ENCODE measurements at places on chromosomes 12 and 14. TPM values are rescaled to one million over a fixed set of nuclear protein-coding genes. Genes with fewer than 3 reads are reported as not detected.

- H3K4me1 ChIP-seq = peaks cover 28% of the 10 kb centered on the region
- H3K27ac ChIP-seq = no peak overlapping the region
- H3K4me3 ChIP-seq = no peak overlapping the region
Measured at GRCh38 chr14:100617410-100618317, 30.4 kb upstream of the BEGAIN start.

GRCh38 chr12:107759410-107759809 lies 1.5 kb downstream of the PRDM4 start:
- H3K4me1 ChIP-seq = peaks cover 3% of the 10 kb centered on the region
- H3K27me3 ChIP-seq = no peaks in the 10 kb centered on the region
- DNase-seq = no peak
- peaks cover 24% of the 10 kb centered on the region for H3K36me3 ChIP-seq
- no peak overlapping the region for H3K4me3 ChIP-seq
- no peak overlapping the region for H3K27ac ChIP-seq

Gene CCDC177
- total RNA-seq = not detected

DNA sequence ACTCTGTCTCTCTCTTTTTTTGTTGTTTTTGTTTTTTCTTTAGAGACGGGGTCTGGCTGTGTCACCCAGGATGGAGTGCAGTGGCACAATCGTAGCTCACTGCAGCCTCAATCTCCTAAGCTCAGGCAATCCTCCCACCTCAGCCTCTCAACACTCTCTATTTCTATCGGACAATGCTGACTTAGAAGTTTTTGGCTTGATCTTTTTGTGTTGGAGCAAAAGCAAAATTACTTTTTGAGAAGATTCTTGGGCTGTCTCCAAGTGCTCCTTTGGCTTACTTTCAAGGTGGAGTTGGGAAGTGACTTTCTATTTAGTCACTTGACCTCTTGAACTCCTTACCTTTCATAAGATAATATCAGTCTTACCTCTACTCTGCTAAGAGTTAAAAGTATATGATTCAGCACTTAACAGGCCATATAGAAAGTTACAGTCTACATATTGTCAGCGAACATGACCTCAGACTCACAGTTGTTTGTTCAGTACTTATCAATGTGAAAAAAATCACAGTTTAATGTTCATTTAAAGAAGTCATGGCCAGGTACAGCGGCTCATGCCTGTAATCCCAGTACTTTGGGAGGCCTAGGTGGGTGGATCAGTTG lies 15.4 kb upstream of the MIA2 start:
- H3K27me3 ChIP-seq = no peaks in the 10 kb centered on the region
- no peaks in the 10 kb centered on the region for H3K36me3 ChIP-seq
- DNase-seq = no peak
- H3K4me3 ChIP-seq = no peak overlapping the region
- H3K4me1 ChIP-seq = no peaks in the 10 kb centered on the region

Gene TCTN1
- 23.7 TPM for total RNA-seq

Gene METAP2
- total RNA-seq = 40.8 TPM

Gene NOVA1
- 5.1 TPM for total RNA-seq

Gene FKBP11
- 10.2 TPM for total RNA-seq

Gene SPTSSA
- 10.8 TPM for total RNA-seq

- no peaks in the 10 kb centered on the region for H3K4me1 ChIP-seq
- no peaks in the 10 kb centered on the region for H3K36me3 ChIP-seq
- H3K27ac ChIP-seq = no peak overlapping the region
Measured at GRCh38 chr12:109711596-109712461, 1.8 kb upstream of the FAM222A start.

DNA sequence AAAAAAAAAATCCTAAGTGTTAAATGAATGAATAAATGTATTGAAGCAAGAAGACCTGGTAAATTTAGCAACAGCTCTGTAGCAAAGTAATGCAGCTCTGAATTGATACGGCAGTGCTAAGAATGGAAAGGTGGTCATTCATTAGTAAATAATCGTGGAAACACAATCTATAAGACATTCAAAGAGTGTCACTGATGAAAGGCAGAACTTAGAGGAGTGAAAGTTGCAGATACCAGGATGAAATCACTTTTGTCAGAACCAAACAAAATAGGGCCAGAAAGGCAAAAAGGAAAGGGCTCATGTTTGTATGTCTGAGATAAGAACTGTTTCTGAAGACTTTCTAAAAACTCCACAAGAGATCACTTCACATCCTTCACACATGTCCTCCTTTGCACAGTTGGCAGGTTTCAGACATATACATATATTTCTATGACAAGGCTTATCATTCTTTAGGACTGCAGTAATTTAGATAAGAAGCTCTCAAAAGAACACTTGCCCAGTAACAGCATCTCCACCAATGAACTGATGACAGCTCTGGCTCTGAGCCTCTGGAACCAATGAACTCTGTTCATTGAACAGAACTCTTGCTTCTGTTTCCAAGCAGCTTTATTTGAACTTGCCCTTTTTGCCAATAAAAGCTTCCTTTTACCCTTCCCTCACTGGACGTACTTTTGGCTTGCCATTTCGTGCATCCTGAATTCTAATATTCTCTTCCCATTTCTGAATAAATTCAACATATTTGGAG lies 4.2 kb upstream of the LRR1 start:
- H3K4me1 ChIP-seq = peaks cover 25% of the 10 kb centered on the region
- peak overlapping the region; percentile 9 for H3K27ac ChIP-seq
- H3K4me3 ChIP-seq = no peak overlapping the region
- no peaks in the 10 kb centered on the region for H3K27me3 ChIP-seq
- H3K36me3 ChIP-seq = no peaks in the 10 kb centered on the region
- DNase-seq = no peak

Gene ANKRD33
- not detected for total RNA-seq

- DNase-seq = no peak
- no peak overlapping the region for H3K4me3 ChIP-seq
- peak overlapping the region; percentile 42 for H3K27ac ChIP-seq
Measured at GRCh38 chr14:22400655-22401259, 188.3 kb downstream of the DAD1 start.

Gene SERPINA9
- total RNA-seq = not detected

DNA sequence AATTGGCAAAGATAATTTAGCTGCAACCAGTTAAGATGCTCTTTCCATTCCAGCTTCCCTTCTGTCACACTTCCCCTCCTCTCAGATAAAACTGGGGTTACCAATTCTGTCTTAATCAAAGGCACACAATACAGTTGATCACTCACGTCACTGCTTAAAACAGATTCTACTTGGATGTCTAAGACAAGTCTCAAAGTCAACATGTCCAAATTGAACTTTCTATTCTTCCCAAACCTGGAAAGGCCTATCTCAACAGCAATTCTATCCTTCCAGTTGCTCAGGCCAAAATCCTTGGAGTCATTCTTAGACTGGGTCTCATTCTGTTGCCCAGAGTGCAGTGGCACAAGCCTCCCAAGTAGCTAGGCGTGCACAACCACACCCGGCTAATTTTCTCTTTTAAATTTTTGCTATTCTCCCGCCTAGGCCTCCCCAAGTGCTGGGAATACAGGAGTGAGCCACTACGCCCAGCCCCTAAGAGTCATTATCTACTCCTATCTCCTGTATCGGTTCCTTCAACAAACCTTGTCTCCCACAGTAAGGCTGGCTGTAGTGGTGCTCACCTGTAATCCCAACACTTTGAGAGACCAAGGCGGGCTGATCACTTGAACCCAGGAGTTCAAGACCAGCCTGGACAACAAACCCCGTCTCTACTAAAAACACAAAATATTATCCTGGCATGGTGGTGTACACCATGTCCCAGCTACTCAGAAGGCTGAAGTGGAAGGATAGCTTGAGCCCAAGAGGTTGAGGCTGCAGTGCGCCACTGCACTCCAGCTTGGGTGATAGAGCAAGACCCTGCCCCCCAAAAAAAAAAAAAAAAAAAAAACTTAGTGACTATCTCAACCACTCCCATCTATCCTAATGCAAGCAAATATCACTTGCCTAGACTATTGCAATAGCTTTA lies 4.7 kb downstream of the RPS29 start:
- no peaks in the 10 kb centered on the region for H3K27me3 ChIP-seq
- no peak overlapping the region for H3K4me3 ChIP-seq
- H3K4me1 ChIP-seq = no peaks in the 10 kb centered on the region

- no peaks in the 10 kb centered on the region for H3K36me3 ChIP-seq
- no peak for DNase-seq
- H3K4me3 ChIP-seq = no peak overlapping the region
- no peak overlapping the region for H3K27ac ChIP-seq
Measured at GRCh38 chr14:100649173-100649519, 61.9 kb upstream of the BEGAIN start.

DNA sequence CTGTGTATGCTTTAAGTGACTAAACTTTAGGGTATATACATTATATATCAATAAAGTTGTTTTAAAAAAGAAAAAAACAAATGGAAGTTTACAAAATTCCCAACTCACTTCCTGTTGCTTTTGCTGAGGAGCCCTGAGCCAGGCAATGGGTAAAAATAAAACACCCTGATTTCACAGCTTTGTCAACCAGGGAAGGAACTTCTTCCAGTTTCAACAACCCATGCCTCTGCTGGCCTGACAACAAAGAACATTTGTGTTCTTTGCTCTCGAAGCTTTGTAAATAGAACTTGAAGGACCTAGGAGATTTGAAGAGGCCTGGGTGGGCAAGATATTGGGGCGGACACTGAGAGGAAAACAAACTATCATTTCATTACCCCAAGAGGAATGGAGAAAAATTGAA lies 141.2 kb upstream of the NOS1 start:
- peaks cover 20% of the 10 kb centered on the region for H3K4me1 ChIP-seq
- no peak overlapping the region for H3K4me3 ChIP-seq
- no peaks in the 10 kb centered on the region for H3K27me3 ChIP-seq
- H3K36me3 ChIP-seq = no peaks in the 10 kb centered on the region
- no peak overlapping the region for H3K27ac ChIP-seq
- DNase-seq = no peak

- no peak for DNase-seq
- no peak overlapping the region for H3K27ac ChIP-seq
- no peak overlapping the region for H3K4me3 ChIP-seq
- peaks cover 13% of the 10 kb centered on the region for H3K4me1 ChIP-seq
- no peaks in the 10 kb centered on the region for H3K36me3 ChIP-seq
- H3K27me3 ChIP-seq = no peaks in the 10 kb centered on the region
Measured at GRCh38 chr12:119410396-119410795, 75.9 kb downstream of the CCDC60 start.

GRCh38 chr12:48969833-48970701 lies 1.5 kb downstream of the WNT10B start:
- DNase-seq = no peak
- H3K4me3 ChIP-seq = peak overlapping the region; percentile 22
- peaks cover 3% of the 10 kb centered on the region for H3K27me3 ChIP-seq

Gene STXBP6
- 20.2 TPM for total RNA-seq

DNA sequence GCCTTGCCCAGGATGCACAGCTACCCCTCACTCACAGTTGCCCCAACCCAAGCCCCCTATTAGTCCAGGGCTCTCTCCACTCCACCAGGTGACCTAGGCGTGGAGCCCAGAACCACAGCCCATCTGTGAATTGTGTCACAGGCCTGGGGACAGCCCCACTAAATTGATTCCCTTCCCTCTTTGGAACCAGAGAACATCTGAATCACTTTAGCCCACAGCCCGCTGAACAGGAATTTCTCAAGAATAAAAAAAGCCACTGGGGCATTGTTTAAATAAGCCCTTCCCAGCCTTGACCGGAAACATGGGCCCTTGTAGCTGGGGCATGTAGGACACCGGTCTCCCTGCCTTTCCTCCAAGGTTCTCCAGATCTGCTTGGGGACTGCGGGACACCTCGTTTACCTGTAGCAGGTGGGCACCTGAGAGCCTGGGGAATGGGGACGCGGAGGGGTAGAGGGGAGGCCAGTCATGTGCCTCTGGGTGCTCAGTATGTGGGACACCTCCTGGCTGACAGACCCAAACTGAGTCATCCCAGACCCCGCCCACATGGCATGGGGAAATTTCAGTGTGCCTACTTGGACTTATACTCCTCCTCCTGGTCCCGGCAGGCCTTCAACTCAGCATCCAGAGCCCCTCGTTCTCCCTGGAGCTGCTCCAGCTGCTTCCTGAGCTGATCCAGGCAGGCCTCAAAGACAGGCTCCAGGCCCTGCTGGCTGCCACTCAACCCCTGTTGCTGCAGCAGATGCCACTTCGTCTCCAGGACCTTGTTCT lies 1.3 kb downstream of the KRT78 start:
- DNase-seq = no peak
- no peak overlapping the region for H3K27ac ChIP-seq
- no peaks in the 10 kb centered on the region for H3K27me3 ChIP-seq

- peaks cover 14% of the 10 kb centered on the region for H3K4me1 ChIP-seq
- peak overlapping the region; percentile 20 for H3K27ac ChIP-seq
- no peaks in the 10 kb centered on the region for H3K36me3 ChIP-seq
- no peak for DNase-seq
Measured at GRCh38 chr12:94427501-94428381, 31.9 kb downstream of the CEP83 start.

GRCh38 chr12:46699986-46700385 lies 125.8 kb downstream of the SLC38A4 start:
- no peaks in the 10 kb centered on the region for H3K36me3 ChIP-seq
- H3K4me3 ChIP-seq = no peak overlapping the region
- no peak overlapping the region for H3K27ac ChIP-seq
- no peaks in the 10 kb centered on the region for H3K27me3 ChIP-seq

Gene DHRS2
- not detected for total RNA-seq

All from right atrium auricular region (tissue), 2 donors.